ENCODE measurements at places on chromosomes 5 and 9. TPM values are rescaled to one million over a fixed set of nuclear protein-coding genes. Genes with fewer than 3 reads are reported as not detected.

DNA sequence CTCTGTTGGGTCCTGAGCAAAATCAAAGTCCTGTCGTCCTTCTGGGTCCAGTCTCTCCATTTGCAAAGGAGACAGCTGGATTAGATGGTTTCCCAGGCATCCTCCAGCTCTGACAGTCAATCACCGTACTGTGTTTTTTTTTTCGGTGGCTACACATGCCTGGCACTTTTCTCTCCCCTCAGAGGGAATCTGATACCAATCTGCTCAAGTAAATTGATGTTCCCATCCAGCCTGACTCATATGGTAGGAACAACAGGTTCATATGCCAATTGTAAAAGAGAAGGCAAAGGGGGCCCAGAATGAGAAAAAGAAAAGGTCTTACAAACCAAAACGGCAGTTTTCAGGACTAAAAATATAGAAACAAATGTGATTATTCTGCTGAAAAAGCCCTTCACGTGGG lies 1.2 kb downstream of the FBXO10 start:
- no peak overlapping the region for H3K4me3 ChIP-seq
- H3K27ac ChIP-seq: no peak overlapping the region
- peaks cover 6% of the 10 kb centered on the region for H3K27me3 ChIP-seq

Gene BRD8
- total RNA-seq: 76.3 TPM

Gene ANKRD34B
- not detected for total RNA-seq

DNA sequence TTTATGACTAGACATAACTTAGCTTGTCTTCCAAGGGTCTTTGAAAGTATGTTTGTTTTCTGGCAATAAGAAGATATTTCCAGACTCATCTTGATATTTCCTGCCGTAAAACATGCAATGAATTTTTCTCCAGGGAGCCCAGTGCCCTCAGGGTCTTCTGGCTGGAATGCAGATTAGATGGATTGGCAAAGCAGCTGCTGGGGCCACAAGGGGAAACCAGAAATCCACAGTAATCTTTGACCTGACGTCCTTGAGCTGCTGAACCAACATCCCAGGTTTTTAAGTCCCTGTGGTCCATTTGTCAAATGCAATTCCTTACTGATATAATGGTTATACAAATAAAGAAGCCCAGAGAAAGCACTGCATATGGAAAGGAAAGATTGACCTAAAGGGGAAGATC lies 93.0 kb downstream of the THBS4 start:
- no peaks in the 10 kb centered on the region for H3K27me3 ChIP-seq
- DNase-seq: no peak
- H3K27ac ChIP-seq: no peak overlapping the region
- H3K4me3 ChIP-seq: no peak overlapping the region

Gene ZDHHC21
- 5.9 TPM for total RNA-seq

- no peaks in the 10 kb centered on the region for H3K36me3 ChIP-seq
- DNase-seq: no peak
- no peak overlapping the region for H3K4me3 ChIP-seq
- no peak overlapping the region for H3K27ac ChIP-seq
- no peaks in the 10 kb centered on the region for H3K4me1 ChIP-seq
- no peaks in the 10 kb centered on the region for H3K27me3 ChIP-seq
These were observed 803.9 kb upstream of the CDH10 start for GRCh38 chr5:25448646-25449045.

Gene SNX30
- 5.5 TPM for total RNA-seq

Gene ZNF169
- 5.8 TPM for total RNA-seq

Gene PRRT1B
- not detected for total RNA-seq

All from activated CD8-positive, alpha-beta T cell treated with anti-CD3 and anti-CD28 coated beads, Interleukin-2, amount 10 ng/mL, durations not matched to agents 7 days and 5 days (primary cell).